ENCODE measurements at places on chromosomes 4 and X.

DNA sequence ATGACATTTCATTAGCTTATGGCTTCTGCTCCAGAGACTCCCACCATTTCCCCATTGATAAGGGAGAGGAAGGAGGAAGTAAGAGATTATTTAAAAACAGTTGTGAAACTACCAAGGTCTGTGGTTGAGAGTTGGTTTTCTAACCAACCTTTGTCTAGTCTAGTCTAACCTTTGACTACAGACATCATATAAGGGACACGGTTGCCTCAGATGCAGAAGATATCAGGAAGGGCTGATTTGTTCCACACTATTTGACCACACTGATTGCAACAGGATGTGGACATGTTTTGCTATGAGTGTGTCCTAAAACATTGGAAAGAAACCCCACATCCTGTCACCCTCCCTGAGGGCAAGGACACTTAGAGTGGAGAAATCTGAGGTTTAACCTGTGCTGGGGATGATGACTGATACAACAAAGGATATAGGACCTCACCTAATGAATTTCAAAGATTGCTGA lies 53.0 kb downstream of the COQ2 start:
- no peak for DNase-seq

DNA sequence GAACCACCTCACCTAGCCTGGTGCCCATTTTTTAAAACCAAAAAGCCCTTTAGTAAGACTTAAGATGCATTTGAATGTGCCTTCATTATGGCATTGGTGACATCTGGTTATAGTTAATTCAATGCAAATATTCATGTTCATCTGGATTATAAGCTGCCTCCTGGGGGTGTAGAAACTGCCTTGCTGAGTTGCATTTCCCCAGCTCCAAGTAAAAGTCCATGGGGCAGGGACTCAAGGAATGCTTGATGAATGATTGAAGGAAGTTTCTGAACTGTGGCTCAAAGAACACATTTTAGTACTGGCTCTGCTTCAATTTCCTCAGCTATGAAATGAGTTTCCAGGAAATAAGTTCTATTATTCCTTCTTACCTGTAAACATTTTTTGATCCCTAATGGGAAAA lies 18.5 kb upstream of the RBM47 start:
- DNase-seq = no peak

DNA sequence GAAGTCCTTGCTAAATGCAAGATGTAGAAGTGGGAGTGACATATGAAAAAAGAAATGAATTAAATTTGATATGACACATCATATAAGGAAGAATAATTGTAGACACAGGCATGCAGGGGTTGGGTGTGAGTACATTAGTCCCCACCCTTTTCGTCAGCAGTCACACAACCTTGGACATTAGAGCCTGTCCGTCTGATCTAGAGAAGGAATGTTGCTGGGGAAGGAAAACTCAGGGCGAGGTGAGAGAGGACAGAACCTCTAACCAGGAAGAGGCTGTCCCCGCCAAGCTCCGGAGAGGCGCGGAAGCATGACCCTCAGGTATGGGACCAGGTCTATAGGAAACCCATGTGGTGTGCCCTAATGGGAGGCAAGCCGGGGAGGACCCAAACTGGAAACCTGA lies 102.1 kb downstream of the RELL1 start:
- DNase-seq = no peak

GRCh38 chr4:139978692-139979091 lies 175.3 kb downstream of the MAML3 start:
- DNase-seq = no peak

DNA sequence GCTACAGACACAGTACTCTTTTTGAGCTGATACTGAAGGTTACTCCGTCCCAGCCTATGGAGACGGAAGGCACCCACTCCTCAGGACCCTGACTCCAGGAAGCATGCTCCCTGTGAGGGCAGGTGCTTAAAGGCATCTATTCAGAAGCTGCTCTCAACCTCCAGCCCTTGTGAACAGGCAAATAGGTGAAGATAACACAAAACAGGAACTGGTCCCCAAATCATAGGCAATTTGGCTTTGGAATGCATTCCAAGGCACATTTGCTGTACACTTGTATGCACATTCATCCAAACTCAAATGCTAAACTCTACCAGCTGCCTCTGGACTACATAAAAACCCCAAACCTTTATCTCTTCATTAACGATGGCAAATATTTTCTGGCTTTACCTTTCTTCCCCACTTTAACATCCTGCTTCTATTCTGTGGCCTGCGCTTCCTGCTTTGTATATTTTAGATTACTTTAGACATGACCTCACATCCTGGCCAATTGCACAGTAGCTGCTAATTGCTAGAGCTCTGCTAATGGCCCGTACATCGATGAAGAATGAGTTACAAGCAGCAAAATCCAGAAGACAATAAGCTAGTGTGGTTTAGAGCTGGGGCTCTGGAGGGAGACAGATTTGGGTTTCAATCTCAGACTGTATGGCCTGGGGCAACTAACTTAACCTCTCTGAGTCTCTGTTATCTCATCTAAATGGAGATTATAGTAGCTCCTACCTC lies 3.2 kb downstream of the SEL1L3 start:
- no peak for DNase-seq

DNA sequence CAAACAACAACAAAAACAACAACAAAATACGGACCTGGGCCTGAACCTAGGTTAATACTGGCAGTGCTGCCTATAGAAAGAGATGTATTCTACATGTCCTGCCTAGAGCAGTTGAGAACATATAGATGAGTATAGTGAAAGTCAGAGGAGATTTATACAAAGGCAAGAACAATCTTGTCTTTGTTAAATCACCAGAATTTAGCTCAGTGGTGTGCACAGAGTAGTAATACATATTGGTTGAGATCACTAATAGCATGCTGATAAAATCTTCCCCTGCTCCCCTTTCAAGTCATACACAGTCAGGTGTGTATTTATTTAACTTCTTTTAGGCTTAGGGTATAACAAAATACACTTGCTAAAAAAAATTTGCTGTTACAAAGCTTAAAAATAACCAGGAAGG lies 247.8 kb downstream of the ADGRL3 start:
- DNase-seq = no peak

DNA sequence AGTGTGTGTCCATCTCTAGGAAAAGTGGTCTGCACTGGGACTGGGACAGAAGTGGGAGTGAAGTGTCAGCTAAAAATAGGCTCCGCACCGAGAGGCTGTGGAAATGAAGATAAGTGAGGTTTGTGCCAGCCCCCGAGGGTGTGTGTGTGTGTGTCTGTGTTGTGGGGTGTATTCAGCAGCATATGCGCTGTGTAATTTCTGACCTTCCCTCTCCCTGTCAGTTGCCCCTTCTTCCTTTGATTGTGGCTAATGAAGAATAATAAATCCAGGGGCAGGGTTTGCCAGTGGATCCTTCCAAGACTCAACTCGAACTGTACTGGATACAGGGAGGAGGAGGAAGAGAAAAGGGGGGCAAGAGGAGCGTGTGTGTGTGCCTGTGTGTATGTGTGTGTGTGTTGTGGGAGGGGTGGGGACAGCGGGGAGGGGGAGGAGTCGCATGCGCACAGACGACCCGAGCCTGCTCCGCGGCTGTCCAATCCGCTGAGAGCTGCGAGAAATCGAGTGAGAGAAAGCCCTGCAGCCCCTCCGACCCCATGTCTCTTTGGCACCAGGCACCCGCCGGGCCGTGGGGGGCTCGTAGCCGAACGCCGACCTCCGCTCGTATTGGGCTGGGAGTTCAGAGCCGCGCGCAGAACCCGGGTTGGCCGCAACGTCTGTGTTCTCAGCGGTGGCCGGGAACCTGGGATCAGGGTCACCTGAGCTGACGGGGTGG lies 916 bp upstream of the POU4F2 start:
- DNase-seq = no peak

- DNase-seq = no peak
These were observed 407.3 kb upstream of the SLIT2 start for GRCh38 chr4:19844446-19844845.

GRCh38 chr4:25911356-25911755 lies 2.7 kb upstream of the SMIM20 start:
- no peak for DNase-seq

GRCh38 chr4:175306436-175306835 lies 388.3 kb downstream of the ADAM29 start:
- no peak for DNase-seq

DNA sequence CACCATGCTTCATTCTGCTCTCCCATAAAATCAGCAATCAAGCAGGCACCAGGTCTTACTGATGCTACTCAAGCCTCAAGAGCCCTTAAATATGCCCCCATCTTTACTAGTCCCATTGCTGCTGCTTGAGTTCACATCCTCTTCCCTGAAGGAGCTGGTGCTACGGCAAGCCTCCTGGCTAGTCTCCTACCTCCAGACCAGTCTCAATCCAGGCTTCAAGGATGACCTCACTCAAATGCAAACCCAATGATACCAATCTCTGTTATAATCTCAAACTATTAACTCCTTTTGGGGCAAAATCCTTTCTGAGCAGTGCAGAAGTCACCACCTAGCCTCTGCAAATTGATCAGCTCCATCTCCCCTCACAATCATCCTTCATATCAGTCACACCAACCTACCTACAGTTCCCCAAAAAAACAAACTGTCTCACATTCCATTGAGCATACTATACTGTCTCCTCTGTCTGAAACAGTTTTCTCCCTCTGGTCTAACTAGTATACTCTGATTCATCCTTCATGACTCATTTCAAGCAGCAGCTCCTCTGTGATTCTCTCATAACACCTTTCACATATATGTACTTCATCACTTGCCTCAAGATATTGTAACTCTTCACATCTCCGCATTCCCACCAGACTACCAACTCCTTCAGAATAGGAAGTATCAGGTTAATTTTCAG lies 30.0 kb downstream of the PAPSS1 start:
- DNase-seq = no peak

DNA sequence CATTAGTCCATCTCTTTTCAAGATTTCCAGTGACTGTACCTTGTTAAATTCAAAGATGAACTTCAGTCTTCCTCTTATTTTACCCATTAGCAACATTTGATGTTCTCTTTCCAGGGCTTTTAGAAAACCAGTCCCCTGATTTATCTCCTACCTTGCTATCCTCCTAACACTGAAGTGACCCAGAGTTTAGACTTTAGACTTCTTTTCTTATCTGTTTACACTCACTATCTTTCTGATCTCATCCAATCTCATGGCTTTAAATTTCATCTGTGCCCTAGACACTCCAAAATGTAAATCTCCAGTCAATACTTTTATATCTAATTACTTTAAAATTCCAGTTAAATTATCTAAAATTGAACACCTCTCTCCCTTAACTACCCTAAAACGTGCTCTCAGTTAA lies 13.5 kb upstream of the CXXC4 start:
- no peak for DNase-seq

DNA sequence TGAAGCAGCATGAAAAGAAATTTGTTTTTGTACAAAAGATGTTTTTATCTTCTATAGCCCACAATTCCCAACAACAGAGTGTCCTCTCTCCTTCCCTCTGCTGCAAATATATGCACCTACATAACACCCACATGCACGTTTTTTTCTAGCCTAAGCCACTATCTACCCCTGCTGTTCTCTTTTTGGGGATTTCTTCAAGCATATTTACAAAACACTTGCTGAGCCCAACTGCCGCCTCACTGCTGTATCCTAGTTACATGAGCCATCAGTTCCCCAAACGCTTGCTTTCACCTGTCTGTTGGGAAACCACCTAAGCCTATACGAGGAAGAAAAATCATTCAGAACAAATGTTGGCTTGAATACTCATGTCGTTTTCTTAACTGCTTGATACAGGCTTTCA lies 127.2 kb downstream of the CHRNA9 start:
- no peak for DNase-seq

GRCh38 chrX:37767430-37767829 lies 12.4 kb upstream of the CYBB start:
- no peak for DNase-seq

DNA sequence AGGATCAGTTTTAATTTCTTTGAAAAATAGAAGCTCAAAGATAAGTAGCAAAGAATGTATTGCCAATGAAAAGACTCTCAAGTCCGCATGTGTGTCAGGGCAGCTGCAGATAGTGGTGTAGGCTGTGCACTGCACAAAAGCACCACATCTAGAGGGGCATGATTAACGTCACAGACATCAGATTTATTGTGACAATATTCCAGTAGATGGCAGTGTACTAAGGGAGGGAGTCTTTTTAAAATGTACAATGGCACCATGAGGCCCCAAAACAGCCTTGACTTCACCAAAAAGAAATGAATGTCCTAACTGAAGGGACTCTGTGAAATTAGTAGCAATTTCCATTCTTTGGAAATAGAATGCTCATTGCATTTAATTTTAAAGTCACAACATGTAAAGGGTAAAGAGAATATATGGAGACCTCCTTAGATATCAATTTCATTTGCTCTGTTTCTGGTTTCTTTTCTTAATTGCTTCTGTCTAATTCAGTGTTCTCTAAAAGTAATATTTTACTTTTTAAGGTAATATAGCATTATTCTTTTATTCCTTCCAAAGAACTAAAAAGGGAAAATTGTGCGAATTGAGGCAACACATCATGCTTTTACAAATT lies 98.4 kb downstream of the ZNF827 start:
- DNase-seq = no peak

DNA sequence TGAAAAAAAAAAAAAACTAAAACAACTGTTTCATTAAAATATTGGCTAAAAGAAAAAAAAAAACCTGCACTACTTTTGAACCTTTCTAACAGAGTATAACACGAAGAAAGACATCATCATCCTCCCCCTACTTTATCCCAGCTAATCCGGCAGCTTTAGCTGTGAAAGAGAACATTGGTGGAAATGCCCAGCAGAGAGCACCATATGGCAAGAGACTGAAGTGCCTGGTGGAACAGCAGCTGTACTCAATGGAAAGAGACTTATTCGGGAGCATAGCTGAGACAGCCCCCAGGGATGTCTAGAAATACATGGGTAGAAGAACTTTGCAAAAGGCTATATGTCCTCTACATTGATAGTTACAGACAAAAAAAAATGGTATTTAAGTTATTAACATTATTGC lies 30.3 kb downstream of the STPG2 start:
- no peak for DNase-seq

All from activated T-helper 9 cell treated with anti-CD3 and anti-CD28 coated beads, Interleukin-2, amount 50 U/mL, for 16 hours (primary cell).